Stimulated activated CD4-positive, alpha-beta T cell treated with anti-CD3 and anti-CD28 coated beads, TNF-alpha, amount 100 ng/mL, for 1 hour (primary cell): ENCODE measurements at places on chromosomes 6 and 20.

- DNase-seq: no peak
Measured at GRCh38 chr20:49808753-49809152, 3.9 kb upstream of the SLC9A8 start.

DNA sequence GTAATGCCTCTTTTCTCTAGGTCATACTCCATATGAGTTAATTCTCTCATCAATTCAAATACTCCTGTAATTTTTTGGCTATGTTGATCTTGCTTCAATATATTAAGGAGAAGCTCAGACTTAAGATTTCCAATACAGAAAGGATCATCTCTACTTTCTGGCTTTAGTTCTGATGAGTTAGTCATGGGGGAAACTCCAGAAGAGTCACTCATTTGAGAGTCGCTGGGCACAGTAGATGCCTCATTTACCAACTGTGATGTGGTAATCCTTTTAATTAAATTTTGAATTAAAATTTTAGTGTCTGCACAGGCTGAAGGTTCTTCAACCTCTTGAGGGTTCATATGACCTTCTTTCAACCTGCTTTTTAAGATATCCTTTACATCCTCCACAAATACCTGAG, 38.5 kb downstream of the DST start:
- DNase-seq: no peak

DNA sequence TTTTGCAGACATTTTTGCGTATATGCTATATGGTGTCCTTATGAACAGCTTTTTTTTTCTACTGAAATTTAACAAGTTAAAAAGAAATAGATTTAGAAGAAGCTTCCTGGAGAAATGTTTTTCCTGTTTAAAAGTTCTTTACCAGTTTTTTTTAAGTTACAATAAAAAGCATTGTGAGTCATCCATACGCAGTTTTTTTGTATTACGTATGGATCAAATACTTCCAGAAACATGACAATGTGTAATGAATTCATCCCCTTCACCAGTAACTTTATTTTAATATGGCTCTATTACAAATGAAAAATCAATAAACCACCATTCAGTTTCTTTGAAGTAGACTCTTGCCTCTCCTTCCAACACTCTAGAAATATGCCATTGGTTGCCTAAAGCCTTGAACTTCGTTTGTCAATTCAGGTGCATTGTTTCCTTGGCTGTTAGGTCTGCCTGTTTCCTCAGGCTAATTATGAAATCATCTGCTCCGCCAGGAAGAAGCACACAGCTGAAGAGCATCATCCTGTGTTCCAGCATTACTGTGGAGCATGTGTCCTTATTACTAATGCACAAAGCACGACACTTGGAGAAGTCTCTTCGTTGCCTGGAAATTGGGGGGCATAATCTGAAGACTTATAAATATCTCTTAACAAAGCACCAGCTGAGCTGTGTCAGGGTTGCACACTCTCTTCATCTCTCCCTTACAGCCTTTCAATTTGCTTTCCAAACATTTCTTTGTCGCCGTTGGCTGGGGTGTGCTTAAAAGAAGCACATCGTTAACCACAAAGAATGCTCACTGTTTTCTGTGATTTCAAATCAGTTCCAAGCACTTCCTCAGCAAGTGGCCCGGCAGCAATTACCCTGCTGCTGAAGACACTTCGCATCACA, 9.6 kb downstream of the MOXD1 start:
- DNase-seq: no peak

DNA sequence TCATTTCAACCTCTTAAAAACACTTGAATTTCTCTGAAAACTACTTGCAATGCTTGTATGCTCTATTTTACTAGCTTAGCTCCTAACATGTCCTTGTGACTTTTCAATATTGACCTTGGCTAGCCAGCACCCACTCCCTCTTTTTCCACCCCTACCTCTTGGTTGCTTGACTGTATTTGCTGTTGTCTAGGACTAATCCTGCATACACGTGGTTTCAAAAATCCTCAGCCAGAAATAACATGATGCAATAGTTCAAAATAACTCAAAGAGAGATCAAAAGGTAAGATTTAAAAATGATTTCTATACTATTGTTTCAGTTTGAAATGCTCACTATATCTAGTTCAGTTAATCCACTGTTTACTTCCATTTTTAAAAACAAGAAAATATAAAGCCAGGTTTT, 102.3 kb upstream of the TBX18 start:
- no peak for DNase-seq

GRCh38 chr6:123022975-123023374, 26.9 kb downstream of the CLVS2 start:
- DNase-seq: no peak

GRCh38 chr20:35617397-35618262, 2.0 kb downstream of the SPAG4 start:
- no peak for DNase-seq

- DNase-seq: no peak
Measured at GRCh38 chr20:8255945-8256632, 124.0 kb downstream of the PLCB1 start.

GRCh38 chr6:12034349-12034748, 22.2 kb downstream of the HIVEP1 start:
- no peak for DNase-seq

DNA sequence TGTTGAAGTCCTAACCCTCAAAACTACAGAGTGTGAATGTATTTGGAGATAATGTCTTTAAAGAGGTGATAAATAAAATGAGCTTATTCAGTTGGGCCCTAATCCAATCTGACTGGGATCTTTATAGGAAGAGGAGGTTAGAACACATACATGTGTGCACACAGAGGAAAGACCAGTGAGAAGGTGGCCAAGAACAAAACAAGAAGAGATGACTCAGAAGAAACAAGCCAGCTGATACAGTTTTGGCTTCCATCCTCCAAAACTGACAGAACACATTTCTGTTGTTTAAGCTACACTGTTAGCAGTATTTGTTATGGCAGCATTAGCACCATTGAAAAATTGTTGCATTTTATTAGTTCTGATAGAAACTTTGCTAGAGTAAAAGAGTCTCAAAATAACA, 609.3 kb upstream of the IMPG1 start:
- no peak for DNase-seq

- no peak for DNase-seq
Measured at GRCh38 chr6:159075506-159076228, 30.9 kb upstream of the TAGAP start.

GRCh38 chr6:105825210-105825609, 260.9 kb upstream of the PRDM1 start:
- no peak for DNase-seq

GRCh38 chr6:21438237-21438985, 155.1 kb upstream of the SOX4 start:
- no peak for DNase-seq

- DNase-seq: no peak
Measured at GRCh38 chr6:118748311-118749062, 97.1 kb upstream of the CEP85L start.

GRCh38 chr6:66103954-66104353, 396.9 kb upstream of the EYS start:
- DNase-seq: no peak

DNA sequence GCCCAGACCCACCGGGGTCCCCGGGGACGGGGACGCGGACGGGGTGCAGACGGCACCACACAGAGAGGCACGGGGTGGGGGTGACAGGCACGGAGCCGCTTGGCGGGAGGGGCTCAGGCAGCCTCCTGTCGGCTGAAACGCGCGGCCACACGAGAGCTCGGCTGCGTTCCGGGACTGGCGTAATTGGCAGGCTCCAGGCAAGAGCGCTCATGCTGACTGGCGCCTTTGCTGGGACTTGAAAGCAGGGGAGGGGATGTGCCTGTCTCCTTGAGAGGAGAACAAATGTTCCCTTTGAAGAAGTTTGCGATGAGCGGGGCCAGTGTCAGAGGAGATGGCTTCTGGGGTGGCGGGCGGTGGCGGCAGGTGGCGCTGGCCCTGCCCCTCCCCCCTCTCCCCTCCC, 25.8 kb downstream of the BHLHE23 start:
- no peak for DNase-seq

GRCh38 chr20:36454698-36455427, 86.5 kb upstream of the MYL9 start:
- DNase-seq: no peak

DNA sequence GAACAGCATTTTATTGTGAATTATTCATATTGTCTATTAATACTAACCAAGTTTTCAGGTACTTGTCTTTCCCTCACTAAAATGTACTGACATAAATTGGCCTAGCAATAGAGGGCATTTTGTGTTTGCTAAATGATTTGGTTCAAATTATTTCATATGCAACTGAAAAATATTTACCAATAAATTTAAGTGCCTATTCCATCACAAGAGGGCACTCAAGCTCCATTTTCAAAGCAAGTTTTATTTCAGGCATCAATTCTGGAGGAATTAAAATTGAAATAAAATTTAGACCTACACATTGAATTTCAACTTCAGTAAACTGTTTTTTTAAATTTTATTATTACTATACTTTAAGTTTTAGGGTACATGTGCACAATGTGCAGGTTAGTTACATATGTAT, 114.3 kb upstream of the SYNCRIP start:
- no peak for DNase-seq

DNA sequence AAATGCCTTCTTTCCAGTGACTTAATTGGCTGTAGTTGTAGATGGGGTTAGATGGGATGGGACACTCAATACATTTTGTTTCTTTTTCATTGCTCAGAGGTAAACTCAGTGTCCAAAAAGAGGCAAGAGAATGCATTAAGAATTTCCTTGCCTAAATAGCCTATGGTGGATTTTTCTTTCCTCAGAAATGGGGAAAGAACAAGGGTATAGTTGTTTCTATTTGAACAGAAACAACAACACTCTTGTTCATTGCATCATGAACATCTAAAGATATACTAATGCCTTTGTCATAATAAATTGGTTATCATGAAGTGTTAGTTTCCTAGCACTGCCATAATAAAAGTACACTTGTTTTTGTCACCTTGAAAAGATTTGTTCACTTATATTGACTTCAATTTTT, 14.6 kb upstream of the DEFB123 start:
- no peak for DNase-seq

DNA sequence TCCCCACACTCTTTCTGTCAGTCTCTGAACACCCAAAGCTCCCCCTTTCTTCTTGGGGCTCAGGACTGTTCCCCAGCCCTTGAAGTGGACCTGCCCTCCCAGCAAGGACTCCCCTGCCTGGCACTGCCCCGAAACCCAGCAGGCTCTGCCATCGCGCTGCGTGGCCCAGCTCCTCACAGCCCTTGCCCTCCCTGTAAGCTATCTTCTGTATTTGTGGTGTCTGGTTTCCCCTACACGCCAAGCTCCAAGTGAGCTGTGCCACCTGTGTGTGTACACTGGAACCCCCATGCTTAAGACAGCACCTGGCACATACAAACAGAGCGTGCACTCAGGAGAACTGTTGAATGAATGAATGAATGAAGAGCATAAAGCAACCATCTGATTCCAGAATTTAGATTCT, 57.7 kb downstream of the TMEM242 start:
- DNase-seq: no peak

GRCh38 chr6:56483929-56484328, 158.8 kb downstream of the DST start:
- no peak for DNase-seq

DNA sequence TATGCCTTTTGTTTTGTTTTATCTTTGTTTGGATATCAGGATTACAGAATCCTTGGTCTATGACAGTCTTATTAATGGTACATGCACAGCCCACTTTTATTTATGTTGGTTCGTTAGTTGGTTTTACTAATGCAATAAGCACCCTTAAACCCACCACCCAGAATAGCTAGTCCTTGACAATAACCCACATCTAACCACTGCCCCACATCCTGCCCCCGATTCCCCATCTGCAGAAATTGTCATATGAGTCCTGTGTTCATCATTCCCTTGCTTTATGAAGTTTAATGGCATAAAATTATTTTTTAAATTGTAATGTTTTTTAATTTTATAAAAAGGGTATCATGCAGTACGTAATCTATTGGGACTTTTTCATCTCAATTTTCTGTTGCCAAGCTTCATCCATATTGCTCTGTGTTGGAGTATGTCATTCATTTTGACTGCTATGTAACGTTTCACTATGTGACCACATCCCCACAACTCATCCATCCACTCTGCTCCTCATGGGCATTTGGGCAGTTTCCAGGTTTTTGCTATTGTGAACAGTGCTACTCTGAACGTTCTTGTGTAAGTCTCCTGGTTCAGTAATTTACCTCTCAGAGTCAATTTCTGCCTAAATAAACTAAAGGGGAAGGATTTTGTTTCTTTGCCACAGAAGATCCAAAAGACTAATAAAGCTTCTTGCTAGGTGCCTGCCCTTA, 150.4 kb downstream of the MRPL14 start:
- no peak for DNase-seq

DNA sequence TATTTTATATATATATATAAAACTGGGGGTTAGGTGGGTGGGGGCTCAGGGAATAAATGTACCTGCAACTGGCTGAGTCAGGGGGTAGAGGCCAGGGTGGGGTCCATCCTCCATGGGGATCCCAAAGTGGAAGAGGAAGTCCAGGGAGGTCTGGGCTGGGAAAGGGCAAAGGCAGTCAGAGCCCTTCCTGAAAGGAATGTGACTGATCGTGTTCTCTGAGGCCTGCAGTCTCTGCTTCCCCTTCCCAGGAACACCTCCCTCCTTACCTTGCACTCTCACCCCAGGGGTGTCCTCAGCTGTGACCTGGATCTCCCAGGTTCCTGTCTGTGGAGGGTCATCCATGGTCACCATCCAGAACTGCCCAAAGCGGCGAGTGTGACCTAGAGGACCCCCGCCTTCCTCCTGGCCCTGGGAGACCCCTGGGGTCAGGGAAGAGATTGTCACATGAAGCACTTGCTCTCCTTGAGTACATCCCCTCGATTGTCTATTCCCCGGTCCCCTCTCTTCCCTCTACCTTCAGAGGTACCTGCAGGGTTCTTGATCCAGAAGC, 4.7 kb downstream of the SAPCD1 start:
- no peak for DNase-seq
